ENCODE measurements at places on chromosomes 7 and 10.

DNA sequence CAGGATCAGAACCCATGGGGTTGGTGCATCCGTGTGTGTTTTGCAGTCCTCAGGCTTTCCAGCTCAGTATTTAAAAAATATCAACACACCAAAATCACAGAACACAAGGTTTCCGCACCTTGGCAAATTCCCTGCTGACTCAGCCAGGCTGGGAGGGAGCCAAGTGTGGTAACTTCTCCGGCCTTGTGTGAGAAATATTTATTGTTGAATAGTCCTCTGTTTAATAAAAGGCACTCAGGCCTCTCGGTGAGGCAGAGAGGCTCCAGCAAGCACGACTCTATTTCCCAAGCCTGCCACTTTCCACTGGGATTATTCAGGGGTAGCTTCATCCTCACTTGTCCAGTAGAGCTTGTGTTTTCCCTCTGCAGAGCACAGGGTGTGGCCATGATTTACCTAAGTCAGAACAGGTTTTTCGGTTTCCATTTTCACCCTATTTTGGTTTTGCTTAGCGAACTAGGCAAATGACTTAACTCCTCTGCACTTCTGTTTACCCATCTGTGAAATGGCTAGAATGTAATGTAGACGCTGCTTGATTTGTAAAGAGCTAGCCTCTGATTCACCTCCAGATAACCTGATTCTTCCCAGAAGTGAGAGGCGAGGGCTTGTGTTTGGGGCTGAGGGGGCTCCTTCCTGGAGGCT is 13.0 kb upstream of the CHST15 start:
- peak; percentile 58 for DNase-seq

DNA sequence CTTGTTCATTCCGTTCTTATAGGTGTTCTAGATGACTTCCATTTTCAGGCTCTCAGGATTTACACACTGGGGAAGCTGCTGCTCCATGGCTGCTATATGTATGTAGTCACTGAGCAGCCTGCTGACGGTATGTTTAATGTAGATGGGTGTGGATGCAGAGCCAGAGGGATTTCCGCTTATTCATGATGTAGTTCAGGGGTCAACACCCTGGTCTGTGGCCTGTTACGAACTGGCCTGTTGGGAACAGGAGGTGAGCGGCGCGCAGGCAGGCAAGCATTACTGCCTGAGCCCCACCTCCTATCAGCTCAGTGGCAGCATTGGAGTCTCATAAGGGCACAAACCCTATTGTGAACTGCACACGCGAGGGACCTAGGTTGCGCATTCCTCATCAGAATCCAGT is 33.9 kb downstream of the DNAJB6 start:
- no peak for DNase-seq

DNA sequence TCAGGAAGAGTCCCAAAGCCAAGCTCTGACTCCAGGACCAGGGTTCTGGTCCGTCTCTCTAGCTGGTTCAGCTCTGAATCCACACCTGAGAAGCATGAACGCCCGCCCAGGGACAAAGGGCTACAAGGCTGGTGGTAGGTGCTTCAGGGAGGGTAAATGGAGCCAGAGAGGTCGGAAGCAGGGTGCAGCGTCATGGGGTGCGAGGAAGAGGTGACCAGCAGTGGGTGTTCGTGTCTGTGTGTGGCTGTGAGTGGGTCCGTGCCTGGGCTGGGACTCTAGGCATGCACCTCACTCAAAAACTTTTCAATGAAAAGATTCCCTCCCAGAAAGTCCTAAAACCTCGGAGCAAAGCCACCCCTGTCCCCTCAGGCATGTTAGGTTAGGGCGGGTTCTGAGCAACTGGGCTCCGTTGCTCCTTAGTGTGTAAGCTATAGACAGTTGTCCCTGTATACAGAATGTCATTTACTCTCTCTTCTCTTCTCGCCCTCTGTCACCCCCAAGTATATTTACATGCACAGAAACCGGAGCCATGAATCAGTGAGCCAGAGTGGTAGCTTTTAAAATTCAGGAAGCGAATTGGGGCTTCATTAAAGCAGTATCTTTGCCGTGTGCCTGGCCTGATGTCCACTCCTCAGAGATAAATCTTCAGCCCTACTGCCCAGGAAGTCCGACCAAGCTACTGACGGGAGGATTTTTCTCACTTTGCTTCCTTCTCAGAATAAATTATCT is 12.3 kb upstream of the GATA3 start:
- no peak for DNase-seq

- no peak for DNase-seq
Measured at GRCh38 chr7:126501617-126502016, 751.1 kb downstream of the GRM8 start.

- no peak for DNase-seq
Measured at GRCh38 chr7:2005786-2006185, 227.0 kb downstream of the MAD1L1 start.

GRCh38 chr7:68904630-68905029 is 693.6 kb upstream of the AUTS2 start:
- DNase-seq = no peak

DNA sequence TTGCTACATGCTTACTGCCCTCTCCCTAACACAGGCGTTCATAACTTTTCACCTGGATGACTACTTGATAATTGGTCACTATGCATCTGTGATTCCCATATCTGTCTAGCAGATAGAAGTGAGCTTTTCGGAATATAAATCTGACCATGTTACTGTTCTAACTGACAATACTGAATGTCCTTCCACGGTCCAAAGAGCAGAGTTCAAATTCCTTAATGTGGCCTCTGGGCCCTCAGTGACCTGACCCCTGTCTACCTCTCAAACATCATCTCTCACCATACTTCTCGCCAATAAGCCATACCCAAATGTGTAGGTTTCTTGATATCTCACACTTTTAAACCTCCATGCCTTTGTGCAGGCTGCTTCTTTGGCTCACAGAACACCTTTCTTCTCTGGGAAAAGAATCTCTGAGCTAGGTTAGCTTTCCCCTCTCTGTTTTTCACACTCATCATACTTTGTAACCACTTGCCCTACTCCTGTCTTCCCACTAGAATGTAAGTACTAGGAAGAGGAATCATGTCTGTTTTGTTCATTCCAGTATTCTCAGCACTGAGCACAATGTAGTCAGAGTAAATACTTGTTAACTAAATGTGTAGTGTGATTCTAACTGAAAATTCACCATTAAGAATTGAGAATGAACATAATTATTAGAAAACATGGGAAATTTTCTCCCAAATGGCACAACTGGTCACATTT is 39.2 kb upstream of the LRRC17 start:
- DNase-seq = no peak

GRCh38 chr7:158375034-158375433 is 212.6 kb downstream of the PTPRN2 start:
- no peak for DNase-seq

DNA sequence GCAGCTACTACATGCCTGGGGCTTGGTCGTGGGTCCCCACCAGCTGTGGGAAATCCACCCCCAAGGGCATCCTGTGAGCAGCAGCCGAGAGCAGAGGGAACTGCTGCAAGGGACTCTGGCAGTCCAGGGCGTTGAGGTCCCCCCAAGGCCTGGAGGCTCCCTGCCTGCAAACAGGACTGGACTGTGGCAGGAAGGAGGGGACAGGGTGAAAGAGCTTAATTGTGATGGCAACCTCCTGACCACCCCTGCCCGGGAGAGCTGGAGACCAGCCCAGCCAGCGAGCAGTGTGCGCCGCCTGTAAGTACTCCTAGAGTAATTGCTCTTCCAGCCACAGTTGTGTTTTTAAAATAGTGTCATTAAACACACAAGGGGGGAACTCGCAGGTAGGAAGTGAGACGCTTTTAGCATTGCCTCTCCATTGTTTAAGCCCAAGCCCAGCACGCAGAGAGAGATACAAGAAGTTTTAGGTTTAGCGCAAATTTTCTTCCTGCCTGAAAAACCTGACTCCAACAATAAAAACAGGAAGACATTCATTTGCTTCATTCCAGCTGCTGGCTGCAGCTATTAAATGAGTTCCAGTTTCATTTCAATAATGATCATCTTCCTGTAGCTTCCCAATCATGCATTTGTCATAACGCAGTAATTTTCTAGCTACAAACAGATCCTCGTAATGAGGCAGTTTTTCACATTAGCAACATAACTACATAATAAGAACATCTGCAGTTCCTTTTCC is 111.1 kb downstream of the EBF3 start:
- DNase-seq = no peak

- DNase-seq = no peak
Measured at GRCh38 chr10:88342733-88343310, 240.3 kb downstream of the RNLS start.

- no peak for DNase-seq
Measured at GRCh38 chr10:97500297-97500575, 1.5 kb downstream of the UBTD1 start.

DNA sequence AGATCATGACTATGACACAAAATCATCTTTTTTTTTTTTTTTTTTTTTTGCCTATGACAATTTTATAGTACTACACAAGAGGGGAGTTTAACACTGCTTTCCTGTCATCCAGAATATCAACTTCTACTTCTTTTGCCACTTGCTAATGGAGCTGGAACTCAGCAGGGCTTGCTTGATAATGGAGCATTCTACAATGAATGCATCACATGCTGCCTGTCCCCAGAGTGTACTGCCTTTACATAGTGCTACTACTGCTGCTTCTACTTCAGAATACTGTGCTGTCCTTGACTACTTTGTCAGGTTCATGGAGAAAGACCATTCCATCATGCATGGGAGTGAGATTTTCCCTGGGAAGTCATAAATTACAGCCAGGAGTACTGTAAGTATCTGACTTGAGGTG is 338.6 kb upstream of the SEMA3A start:
- no peak for DNase-seq

DNA sequence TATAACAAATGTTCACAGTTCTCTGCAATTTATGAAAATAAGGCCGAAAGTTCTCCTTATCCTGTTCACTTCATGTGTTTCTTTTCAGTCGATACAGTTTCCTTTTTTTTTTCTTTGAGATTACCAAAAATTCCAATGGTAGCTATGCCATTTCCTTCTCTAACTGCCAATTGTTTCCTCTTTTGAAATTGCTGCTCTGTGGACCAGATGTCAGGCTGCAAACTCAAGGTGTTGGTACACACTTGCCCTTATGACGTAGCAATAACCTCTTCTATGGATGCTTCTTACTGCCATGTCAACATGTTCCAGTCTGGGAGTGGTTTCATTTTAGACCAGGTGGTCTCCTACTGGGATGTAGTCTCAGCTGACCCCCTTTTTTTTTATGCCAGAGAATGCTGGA is 52.9 kb downstream of the CASD1 start:
- peak; percentile 48 for DNase-seq

GRCh38 chr7:44308596-44309270 is 16.7 kb downstream of the CAMK2B start:
- DNase-seq = no peak

DNA sequence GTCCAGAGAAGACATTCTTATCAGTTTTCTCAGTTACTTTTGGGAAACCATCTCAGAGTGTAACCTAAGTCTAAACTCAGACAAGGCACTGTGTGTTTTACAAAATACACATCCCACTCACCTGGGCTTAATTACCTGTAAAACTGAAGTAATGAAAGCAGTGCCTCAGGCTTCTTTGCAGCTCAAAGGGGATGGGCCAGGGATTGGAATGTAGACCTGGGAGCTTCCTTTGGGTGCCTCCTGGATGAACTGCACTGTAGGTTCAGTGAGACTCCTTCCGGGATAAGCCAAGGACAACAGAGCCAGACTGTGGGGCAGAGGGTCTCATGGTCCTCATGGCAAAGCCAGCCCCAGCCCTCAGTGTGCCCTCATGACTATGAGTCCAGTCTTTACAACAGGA is 672.4 kb upstream of the GALNT17 start:
- no peak for DNase-seq

- no peak for DNase-seq
Measured at GRCh38 chr7:27779873-27780272, 39.9 kb downstream of the TAX1BP1 start.

GRCh38 chr7:13282377-13282980 is 595.0 kb downstream of the ARL4A start:
- no peak for DNase-seq

DNA sequence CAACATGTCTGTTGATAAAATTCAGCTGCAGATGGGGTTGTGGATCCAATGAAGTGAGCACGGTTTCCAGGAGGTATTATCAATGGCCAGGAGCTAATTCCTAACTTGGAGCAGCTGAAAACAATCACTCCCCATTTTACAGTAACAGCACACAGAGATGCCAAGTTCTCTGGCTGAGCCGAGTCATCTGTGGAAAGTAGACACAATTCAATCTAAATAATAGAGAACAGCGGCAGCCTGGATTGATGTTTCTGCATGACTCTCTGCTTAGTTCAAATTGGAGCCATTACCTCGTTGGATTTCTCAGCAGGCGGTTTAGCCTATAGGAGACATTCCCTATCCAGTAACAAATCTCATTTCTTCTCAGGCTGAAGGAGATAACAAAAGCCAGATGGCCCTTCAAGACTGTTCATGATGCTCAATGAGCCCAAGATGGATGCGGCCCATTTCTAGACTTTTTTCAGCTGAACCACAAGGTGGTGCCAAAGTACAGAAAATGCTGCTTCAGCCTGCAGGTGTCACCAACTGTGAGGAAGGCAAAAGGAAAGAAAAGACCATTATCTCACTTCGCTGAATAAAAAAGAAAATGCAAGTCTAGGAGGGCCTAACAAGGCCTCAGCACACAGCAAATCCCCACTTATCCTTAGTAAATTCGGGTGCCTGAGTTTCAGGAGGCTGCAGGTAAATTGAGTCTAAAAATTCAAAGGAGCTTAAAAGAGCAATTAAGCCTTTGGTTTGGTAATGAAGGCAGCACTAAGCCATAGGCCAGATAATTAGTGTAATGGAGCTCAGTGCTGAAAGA is 83.7 kb downstream of the SLC16A9 start:
- DNase-seq = peak; percentile 56

- DNase-seq = no peak
Measured at GRCh38 chr7:18228686-18229085, 201.0 kb upstream of the PRPS1L1 start.

DNA sequence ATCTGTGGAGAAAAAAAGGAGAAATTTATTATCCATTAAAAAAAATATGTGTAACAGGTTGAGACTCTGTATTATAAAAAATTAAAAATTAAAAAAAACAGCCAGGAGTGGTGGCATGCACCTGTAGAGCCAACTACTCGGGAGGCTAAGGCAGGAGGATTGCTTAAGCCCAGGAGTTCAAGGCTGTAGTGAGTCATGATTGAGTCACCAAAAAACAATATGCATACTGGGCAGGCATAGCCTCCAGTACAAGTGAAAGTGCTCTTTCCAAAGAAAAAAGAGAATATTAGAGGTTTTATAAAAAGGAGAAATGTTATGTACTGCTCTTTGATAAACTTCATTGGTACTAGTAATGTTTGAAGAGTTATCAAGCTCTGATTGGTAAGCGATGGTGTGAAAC is 647.1 kb upstream of the ZWINT start:
- DNase-seq = no peak

- DNase-seq = no peak
Measured at GRCh38 chr7:92622030-92622429, 31.8 kb upstream of the FAM133B start.
